Glomerular endothelial cell (primary cell): ENCODE measurements at places on chromosomes 5 and 9. TPM values are rescaled to one million over a fixed set of nuclear protein-coding genes. Genes with fewer than 3 reads are reported as not detected.

Gene HACD4
- total RNA-seq: 2.0 and 2.8 TPM in 2 replicates

Gene SNAPC3
- total RNA-seq: 23.9 and 35.2 TPM in 2 replicates

Gene SYNPO
- 56.7 and 123 TPM in 2 replicates for total RNA-seq

Gene LOX
- total RNA-seq: 31.0 and 164 TPM in 2 replicates

Gene GLDC
- 1.7 and 8.0 TPM in 2 replicates for total RNA-seq

Gene LRRC26
- total RNA-seq: not detected in 2 replicates

Gene SHB
- total RNA-seq: 42.1 and 42.8 TPM in 2 replicates

Gene CMYA5
- total RNA-seq: under 0.01 and 0.06 TPM in 2 replicates

Gene MYMK
- not detected in 2 replicates for total RNA-seq

Gene PBX3
- 20.1 and 23.6 TPM in 2 replicates for total RNA-seq

GRCh38 chr5:156134216-156134615, 192.7 kb upstream of the SGCD start:
- DNase-seq: no peak

DNA sequence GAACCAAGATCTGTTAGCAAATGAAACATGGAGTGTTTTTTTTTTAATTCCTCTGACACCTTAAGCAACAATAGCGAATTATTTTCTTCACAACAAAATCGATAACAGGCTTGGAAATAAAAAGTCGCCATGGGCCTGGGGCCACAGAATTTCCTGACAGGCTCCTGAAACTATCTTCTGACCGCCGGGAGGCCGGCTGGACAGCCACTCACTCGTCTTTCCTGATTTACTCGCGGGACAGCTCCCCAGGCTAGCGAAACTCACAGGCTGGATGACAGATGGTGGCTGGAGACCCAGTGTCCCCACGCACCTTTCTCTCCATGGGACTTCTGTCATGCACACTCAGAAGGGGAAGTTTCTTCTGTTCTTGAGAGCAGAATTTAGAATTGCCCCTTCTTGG, 143.3 kb upstream of the IRX2 start:
- DNase-seq: no peak

DNA sequence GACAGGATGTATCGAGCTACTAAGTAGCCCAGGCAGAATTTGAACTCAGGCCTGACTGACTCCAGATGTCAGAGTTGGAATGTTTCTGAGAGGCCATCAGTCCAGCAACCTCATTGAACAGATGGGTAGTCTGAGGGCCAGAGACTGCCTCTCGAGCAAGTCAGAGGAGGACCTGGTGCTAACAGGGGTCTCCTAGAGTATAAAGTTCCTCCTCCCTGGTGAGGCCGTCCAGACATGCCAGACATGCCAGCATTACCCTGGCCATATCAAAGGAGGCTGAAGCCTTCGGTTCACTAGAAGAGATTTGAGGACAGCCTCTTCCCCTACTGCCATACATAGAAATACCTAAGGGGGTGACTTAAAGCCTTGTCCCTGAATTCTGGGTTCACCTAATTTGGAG, 81.2 kb downstream of the ZNF618 start:
- DNase-seq: no peak

GRCh38 chr9:93614830-93615468, 38.6 kb downstream of the PHF2 start:
- DNase-seq: no peak

GRCh38 chr9:138053996-138054752, 176.6 kb downstream of the CACNA1B start:
- DNase-seq: no peak

DNA sequence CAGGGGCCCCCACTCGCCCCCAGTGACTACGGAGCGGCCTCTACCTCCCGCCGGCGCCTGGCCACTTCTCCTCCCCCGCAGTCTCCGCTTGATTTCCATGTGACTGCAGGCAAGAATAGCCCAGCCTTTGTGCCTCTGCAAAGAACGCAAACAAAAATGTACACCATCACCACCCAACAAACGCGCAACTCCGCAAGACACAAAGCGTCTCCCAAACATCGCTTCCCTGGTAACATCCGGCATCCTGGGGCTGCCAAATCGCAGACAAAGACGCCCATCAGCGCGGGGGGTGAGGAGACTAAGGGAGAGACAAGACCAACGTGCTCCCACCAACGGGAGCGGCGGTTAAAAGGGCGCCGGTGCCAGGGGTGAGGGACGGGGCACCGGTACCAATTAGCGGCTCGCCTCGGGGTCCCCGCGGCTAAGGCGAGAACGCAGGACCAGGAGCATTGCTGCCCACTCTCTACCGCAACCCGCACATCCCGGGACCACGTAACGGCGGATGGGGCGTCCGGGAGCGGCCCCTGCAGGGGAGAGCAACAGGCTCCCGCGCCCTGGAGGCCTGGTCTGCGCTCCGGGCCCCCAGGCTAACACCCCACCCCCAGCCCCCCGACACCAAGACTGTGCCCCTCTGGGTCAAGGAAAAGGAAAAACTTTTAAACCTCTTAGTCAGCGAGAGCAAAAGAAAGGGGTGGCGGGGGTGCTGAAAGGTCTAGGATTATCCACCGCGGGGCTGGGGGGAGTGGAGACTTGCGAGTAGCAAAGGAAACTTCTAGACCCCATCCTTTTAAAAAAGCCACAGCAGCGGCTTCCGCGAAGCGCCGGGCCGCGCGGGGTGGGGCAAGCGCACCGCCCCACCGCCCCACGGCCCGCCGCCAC, 885 bp downstream of the MPDZ start:
- no peak for DNase-seq

DNA sequence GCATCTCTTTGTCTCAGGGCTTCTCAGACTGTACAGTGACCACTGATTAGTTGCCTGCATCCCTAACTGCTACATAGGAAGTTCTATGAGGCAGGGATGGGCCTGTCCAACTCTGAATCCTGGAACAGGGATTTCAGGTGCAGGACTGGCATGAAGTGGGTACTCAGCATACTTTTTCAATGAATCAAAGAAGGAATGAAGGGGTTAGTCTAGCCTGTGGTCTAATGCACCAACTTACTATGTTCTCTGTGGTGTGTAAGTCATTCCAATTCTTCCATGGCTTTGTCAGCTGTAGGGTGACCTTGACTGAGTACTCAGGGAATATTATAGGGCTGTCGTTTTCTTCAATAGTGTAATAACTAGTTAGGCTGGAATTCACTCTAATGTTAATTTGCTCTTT, 8.3 kb downstream of the COL15A1 start:
- no peak for DNase-seq

DNA sequence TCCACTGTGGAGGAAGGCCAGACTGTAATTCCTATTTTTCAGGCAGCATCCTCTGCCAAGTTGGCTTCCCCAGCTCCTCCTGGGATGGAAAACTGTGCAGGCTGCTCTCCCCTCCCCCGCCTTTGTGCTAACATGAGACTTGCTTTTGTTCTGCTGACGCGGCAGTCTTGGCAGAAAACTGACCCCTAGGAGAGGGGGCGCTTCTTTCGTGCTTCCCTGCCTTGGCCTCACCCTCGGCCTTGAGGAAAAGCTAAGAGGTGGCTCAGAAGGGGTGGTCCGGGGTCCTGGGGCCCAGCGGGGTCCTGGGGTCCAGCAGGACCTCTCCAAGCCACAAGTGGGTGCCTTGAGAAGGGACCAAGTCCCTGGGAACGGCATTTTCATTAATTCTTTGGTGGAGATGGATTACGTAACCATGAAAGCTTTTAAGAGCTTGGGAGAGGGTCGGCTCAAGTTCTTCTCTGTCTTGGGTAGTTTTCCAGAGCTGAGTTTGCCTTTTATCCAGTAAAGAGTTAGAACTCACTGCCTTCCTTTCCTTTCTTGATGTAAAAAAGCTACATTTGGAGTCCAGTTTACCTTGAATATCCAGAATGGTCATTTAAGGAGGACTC, 51.0 kb downstream of the SH3PXD2B start:
- DNase-seq: no peak

- DNase-seq: no peak
Measured at GRCh38 chr5:97056263-97056662, 86.1 kb downstream of the LIX1 start.

DNA sequence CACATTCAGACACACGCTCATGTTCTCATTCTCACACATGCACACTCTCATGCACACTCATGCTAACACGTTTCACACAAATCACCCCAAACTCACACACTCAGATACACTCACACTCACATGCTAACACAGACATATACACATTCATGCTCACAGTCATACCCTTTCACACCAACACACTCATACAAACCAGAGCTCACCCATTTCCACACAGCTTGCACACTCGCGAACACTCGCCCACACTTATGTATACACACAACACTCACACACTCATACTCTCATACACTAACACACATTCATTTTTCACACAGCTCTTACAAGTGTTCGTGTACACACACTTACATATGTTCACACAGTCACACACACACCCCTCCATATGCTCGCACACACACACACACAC, 64.1 kb upstream of the IL17B start:
- no peak for DNase-seq

DNA sequence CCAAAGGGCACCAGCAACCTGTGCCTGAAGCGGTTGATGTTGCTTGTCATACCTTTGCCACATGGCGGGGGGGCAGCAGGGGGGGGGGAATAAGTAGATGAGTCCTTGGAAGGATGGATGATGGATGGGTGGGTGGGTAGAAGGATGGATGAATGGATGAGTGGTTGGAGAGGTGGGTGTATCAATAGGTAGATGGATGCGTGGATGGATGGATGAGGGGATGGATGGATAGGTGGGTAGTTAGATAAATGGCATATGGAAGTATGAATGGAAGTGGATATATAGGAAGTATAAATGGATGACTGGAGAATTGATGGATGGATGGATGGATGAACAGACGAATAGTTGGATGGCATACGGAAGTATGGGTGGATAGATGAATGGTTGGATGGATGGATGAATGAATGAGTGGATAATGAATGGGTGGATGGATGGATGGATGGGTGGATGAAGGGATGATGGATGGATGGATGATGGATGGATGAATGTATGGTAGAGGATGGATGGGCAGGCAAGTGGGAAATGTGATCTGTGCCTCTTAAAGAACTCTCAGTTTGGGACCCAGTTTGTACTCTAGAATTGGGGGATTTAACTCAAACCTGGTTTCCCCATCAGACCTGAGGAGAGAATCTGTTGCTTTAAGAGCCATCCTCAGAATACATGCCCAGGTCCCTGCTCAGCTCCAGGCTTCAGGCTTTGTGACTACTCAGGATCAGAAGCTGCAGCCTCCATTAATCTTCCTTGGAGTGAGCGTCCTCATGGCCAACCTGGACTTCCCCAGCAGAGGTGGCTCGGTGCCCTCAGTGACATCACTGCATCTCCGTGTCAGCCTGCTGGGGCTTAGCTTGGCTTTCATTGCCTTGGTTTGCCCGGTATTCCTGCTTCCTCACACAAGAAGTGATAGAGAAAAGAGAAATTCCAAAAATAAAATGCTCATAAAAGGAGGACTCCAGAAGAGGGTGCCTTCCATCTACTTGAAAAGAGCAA, 27.6 kb upstream of the SUSD3 start:
- DNase-seq: no peak

DNA sequence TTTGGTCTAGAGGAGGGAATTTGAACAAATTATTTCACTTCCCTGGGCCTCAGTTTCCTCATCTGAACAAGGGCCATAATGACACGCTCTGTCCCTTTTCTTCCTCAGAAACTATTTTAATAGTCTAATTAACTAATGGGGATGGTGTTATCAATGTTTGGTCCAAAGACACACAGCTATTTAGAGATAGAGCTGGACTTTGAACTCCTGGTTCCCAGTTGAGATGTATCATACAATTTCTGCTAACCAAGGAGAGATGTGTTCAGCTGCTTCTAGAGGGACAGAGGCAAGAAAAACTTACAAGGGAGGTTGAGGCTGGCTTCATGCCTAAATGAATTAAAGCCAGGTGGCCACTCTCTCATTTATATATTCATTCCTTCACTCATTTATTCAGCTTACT, 90.6 kb upstream of the CLINT1 start:
- no peak for DNase-seq

DNA sequence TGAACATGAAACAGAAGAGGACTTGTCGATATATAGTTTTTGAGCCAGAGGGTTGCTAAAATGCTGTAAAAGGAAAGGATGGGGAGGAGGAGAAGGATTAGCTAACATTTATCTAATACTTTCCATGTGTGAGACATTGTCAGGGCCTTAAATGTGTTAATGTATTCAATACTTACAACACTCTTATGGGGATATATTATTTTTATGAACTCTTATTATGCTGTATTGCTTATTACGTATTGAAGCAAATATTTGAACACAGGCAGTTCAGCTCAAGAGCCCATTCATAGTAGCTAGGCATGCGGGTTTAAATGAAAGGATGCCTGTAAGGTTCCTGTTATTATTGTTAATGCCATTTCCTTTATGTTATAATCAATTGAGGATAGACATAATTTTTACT, 391.5 kb downstream of the CCDC171 start:
- no peak for DNase-seq

DNA sequence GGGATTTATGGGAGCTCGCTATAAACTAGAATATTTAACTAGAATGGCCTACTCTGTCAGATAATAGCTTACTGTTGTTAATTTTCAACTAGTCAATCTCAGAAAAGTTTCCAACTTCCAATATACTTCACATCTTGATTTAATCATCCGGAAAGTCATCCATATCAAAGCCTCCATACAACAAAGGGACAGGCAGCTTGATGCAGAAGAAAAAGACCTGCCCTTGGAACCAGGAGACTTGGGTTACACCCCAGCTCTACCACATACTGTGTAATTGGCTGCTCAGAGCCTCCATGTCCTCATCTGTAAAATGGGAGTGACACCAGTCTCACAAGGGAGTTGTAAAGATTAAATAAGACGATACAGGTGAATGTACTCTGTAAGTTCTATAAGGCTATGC, 1.9 kb downstream of the PTPN3 start:
- no peak for DNase-seq

GRCh38 chr5:1178529-1179382, 22.6 kb upstream of the SLC6A19 start:
- no peak for DNase-seq

DNA sequence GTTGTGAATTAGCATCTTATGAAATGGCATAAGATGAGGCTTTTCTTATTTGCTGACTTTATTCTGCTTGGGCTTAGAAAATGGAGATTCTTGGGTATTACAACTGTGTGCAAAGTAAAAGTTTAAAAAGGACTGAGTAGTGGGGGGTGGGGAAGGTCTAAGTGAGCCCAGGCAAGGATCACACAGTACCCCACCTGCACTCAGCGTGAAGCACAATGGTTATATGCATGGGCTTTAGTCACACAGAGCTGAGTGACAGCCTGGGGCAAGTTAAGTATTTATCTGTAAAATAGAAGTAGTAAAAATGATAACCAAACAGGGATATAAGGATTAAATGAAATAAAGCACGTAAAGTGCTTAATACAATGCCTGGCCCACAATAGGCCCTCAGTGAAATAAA, 247.4 kb downstream of the FAM114A2 start:
- no peak for DNase-seq

- no peak for DNase-seq
Measured at GRCh38 chr9:76044266-76044819, 153.9 kb downstream of the PCSK5 start.

GRCh38 chr5:132378580-132378979, 9.1 kb downstream of the SLC22A5 start:
- no peak for DNase-seq

- no peak for DNase-seq
Measured at GRCh38 chr5:113205323-113205722, 228.7 kb downstream of the DCP2 start.

DNA sequence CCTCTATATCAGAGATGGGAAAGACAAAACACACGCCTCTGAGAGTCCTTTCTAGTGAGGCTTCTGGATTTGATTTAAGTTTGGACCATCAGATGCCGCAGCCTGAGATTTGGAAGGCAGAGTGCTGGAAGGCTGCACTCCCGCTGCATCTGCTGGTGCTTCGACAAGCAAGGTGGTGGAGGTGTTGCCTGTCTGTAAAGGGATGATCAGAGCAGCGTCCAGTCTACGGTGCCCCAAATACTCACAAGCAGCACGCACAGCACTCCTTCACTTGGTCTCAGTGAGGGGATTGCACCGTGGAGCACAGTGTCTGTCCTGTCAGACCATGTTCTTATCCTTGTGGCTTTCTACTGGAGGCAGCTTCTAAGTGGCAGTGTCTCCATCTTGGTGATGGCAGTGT, 221.4 kb downstream of the GADD45G start:
- no peak for DNase-seq
